T-helper 2 cell (primary cell): ENCODE measurements at places on chromosomes 1 and 21.
A peak's percentile ranks its signal among the peaks of the same experiment; 100 is the strongest.

DNA sequence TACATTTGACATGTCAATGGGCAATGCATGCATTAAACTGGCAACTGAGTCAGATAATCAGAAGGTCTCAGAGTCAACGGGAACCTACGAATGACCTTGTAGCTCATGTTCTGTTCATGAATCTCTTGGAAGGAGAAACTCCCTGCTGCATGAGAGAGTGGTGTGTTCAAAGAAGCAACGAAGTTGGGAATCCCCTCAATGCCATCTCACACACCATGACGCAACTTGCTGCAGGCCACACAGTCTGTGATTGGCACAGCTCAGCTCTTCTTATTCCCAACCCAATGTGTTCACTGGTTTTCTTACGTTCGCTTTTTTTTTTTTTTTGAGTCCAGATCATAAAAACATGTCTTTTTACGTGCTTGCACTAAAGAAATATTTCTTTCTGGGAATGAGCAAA lies 53.5 kb upstream of the PRDM2 start:
- no peak for DNase-seq

- no peak for DNase-seq
These were observed 38.7 kb downstream of the PCNX2 start for GRCh38 chr1:233256789-233257188.

DNA sequence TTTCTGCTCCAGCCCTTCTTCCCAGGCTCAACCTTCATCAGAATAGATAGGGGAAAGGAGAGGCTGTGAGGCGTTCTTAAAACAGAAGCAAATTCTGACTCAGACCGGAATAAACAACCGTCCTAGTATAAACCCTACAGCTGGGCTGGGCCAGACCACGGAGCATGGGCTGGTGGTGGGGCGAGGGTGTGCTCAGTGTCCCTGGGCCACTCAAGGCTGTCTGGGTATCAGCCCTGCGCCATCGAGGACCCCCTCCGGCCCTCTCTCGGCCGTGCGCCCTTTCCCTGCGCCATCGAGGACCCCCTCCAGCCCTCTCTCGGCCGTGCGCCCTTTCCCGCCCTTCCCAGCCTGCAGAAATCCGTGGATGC lies 36.0 kb downstream of the CAPN2 start:
- no peak for DNase-seq

DNA sequence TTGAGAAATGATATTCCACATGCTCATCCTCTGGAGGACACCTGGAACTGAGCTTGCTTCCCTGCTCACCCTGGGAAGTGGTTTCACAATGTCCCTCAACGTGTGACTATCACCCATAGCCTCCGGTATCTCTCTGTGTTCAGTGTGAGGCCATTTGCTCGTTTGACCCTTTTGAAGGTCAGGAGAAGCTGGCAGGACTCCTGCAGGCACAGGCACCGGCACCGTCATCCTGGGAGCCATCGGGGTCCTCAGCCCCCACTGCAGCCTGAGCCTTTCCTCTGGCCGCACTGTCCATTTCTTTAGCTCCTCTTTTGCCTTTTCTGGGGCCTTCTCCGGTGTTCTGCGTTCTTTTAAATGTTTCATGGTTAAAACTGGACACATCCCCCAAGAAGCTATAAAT lies 159.6 kb upstream of the COL6A1 start:
- DNase-seq, result no peak

DNA sequence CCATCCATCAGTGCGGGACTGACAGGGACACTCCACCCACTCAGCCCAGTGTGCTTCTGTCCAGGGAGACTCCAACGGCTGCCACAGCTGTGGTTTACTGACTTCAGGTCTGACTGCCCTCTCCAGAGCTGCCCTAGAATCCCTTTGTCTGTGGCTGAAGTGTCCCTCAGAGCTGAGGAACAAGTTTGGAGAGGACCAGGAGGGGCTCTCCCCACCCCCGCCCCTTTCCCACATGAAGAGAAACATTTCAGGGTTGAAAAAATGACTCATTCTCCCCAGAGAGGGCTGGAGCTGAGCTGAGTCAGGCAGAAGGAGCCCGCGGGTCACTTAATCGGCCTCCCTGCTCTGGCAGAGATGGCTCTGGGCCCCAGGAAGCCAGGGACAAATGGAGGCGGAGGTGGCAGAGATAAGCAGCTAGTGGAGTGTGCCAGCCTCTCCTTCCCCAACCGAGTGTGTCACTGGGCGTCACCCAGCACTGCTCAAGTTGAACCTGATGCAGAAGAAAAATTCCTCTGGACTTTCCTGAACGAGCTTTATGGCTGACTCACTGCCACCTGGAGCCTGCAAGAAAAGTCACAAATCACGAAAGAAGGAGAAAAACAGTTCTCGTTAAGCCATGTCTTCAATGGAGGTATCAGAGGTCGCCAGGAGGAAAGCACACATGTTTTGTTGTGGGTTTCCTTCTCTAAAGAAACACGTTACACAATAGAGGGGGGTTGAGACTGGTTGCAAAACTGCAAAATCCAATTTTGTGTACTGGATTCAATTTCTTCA lies 34.3 kb upstream of the ECE1 start:
- DNase-seq, result no peak

GRCh38 chr1:84959294-84959693 lies 37.6 kb downstream of the MCOLN2 start:
- DNase-seq, result peak; percentile 30

GRCh38 chr1:31715087-31715872 lies 11.5 kb upstream of the COL16A1 start:
- no peak for DNase-seq

DNA sequence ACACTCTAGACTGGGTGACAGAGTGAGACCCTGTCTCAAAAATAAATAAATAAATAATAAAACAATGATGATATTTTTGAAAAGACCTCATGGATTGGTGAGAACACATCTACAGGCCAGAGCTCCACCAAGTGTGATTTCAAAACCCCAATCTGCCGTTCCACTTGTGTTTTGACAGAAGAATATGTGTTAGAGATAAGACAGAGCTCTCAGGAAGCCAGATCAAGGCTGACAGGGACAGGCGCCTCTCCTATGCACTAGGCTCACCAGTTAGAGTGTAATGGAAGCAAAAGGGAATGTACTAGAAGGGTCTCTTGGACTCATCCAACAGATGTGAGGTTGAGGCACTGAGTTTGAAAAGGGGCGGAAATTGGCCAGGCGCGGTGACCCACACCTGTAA lies 110.7 kb upstream of the ERRFI1 start:
- no peak for DNase-seq

DNA sequence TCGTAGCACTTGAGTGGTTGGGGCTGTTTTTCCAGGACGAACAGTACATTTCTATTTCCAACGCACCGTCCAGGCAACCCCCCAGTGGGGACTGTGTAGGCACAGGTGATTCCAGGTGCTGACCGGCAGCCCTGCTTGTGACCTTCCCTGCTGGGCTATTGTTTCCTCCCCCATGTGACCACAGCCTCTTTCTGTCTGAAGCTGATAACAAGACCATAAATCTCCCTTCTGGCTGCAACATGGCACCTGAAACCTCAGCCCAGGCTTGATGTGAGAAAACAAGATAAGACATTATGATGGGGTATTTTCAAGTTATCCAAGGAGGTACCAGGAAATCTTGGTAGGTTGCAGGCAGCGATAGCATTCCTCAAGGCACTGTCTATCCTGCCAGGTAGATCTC lies 48.2 kb downstream of the HLX start:
- no peak for DNase-seq

GRCh38 chr1:983798-984475 lies 2.0 kb upstream of the PERM1 start:
- DNase-seq, result peak; percentile 47

DNA sequence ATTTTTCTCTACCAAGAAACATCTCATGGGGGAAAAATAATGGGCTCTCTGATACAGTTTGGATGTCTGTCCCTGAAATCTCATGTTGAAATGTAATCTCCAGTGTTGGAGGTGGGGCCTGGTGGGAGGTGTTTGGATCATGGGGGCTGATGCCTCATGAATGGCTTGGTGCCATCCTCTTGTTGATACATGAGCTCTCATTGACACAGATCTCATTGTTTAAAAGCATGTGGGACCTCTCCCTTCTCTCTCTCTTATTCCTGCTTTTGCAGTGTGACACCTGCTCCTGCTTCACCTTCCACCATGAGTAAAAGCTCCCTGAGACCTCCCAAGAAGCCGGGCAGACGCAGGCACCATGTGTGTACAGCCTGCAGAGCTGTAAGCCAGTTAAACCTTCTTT lies 332.5 kb upstream of the NRIP1 start:
- DNase-seq, result no peak

DNA sequence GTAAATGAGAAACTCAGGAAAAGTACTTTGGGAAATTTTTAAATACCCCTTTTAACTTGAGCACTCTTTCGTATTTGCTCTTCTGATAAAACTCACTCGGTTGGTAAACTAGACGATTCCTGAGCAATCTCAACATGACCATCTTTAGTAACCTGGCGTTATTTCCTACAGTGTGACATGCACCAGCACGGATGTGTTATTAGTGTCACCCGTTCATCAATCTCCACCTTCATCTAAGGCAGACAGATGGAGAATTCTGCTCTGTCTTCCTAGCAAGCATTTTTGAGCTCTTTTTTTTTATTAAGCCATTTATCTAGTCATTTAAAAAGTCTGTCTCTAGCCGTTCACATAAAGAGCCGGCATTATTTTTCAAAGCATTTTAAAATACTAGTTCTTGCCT lies 155.2 kb downstream of the DISP1 start:
- DNase-seq, result no peak

DNA sequence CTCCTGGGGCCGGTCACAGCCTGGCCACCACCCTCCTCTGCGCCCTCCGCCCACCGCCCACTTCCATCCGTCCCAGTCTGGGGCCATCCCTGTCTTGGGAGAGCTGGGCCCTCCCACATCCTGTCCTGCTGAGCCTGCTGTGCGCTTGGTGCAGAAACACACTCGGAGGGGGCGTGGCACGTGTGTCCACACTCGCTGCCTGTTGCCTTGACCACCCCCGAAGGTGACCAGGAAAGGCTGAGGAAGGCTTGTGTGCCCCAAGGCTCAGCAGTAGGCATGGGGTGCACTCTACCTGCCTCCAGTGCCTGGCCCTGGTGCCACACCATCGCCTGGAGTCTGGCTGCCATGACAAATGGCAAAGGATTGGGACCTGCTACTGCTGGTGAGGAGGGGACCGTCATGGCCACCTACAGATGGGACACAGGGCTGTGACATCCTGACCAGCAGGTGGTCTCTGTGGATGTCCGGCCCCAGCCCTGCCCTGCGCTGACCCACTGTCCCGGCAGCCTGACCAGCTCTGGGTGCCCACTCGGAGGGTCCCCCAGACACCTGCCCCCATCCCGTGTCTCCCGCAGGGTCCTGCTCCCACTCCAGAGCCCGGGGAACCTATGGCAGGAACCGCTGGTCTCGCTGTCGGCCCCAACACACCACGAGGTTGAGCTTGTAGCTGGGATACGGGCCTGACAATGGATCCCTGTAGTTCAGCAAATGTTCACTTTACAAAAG lies 23.2 kb upstream of the PTTG1IP start:
- DNase-seq, result no peak

GRCh38 chr1:93352376-93352775 lies 6.7 kb downstream of the DR1 start:
- no peak for DNase-seq

DNA sequence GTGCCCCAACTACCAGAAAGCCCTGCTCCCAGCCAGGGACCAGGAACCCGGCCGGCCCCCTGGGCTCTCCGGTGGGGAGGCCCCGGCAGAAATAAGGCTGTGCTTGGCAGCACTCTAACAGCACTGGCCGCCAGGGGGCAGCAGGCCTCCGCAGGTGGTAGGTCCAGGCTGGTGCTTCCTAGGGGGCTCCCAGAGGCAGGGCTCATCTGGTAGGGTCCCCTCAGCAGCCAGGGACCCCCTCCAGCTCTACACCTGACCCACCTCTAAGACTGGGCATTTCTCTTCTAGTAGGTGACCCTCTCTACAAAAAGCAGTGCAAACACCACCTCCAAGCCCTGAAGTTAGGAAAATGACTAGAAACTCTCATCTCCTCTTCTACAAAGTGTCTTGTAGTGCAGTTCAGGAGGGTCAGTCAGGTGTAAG lies 85.6 kb downstream of the STUM start:
- DNase-seq, result peak; percentile 76

DNA sequence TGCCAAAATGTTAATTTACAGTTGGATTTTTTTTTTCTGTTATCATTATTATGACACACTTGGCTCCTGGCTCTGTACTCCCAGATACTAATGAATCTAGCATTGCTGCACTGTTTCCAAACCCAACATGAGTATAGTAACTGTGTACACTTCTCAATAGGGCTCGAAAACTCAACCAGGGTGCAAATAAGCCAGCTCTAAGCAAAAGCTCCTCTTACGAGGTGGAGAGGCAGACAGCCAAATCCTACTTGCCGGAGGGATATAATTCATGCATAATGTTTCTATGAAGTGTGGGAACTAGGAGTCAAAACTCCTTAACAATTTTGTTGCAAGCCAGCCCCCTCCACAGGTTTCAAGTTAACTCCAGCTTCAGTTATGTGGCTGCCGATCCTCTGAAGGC lies 510.4 kb upstream of the ZP4 start:
- DNase-seq, result no peak
